ENCODE measurements at places on chromosomes 13 and 19.

DNA sequence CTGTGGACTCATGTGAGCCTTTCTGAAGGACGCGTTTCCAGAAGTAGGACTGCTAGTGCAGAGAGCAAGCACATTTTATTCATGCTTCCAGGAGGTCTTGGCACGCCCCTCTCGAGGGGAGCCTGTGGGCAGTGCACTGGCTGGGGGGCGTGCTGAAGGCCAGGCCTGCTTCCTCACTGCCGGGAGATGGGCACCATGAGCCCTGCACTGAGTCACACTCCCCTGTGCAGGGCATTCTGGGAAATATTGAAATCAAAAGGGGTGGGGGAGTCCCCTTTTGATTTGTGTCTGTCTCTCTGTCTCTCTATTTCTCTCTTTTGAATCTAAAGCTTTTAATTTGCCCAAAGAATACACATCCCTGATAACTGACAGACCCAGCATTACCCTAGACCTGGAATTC is 34.0 kb downstream of the DPF1 start:
- no peak for DNase-seq

GRCh38 chr13:43835701-43836100 is 43.8 kb downstream of the CCDC122 start:
- no peak for DNase-seq

DNA sequence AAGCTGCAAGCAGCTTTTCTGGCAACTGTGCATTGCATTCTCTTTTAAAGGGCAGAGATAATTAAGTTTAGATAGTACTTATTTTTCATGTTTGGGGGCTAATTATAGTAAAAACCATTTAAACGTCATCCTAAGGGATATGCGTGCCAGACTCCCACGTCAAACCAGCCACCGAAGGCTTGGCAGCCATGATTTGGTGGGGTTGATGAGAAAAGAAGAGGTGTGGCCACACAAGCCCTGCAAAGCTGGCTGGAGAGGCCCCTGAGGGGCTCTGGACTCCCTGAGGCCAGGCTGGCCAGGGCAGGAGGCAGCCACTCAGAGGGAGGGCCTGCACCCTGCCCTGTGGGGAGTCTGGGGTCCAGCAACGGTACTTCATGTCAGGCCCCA is 17.5 kb downstream of the PEPD start:
- DNase-seq, result no peak

- DNase-seq, result no peak
Observed at GRCh38 chr13:34748073-34748472, 194.0 kb upstream of the NBEA start.

GRCh38 chr19:17411801-17412200 is 6.4 kb upstream of the BST2 start:
- no peak for DNase-seq

DNA sequence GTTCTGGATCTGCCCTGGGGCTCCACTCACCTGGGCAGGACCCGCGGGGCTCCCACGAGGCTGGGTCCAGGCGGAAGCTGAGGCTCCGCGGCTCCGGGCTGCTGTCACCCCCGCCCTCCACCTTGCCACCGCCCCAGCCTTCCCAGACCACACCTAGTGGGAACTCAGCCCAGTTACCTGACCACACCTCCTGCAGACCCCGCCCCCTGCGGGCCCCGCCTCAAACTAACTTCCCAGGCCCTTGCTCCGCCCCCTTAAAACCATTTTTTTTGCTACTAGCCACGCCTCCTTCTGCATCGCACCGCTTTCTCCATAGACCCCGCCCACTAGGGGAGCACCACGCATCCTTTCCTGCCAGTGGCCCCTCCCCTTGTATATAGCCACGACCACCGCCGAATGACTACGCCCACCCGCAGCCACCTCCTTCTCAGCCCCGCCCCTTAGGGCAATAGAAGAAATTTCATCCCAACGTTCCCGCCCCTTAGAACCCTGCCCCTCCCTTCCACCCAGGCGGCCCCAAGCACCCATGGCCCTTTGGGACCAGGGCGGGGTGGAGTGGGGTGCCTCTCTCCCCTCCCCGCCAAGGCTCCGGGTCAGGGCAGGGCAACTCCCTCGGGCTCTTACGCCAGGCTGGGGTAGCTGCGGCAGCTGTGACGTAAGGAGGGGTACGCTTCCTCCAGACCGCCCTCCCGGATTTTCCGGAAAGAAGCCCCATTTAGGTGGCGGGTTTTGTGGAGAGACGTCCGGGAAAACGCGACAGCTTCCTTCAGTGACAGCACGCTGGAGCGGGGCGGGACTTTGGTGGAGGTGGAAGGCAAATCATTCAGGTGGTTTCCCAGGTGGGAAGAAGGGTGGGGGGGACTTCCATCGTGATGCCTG is at the start of gene SH2D3A:
TSS of gene SH2D3A (minus strand) at position 79 of the 879 bp plus-strand sequence. CDS start 3,687 bp downstream, outside the sequence.
- DNase-seq, result peak; percentile 95

DNA sequence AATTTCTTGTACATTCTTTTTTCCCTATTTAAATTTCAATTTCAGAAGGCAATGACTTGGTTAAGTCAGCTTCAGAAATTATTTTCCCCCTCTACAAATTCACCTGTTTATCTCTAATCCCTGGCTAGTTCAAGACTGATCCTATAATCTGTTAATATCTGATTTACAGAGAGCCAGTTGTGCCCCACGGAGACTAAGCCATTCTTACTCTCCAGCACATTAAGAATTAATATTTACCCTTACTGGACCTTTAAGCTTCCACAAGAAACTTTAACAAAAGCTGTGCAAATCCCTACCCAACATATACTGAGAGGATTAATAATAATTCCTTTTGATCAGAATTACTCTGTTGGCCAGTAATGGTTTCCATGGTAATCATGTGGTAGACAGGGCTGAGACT is 786.2 kb downstream of the PCDH9 start:
- no peak for DNase-seq

DNA sequence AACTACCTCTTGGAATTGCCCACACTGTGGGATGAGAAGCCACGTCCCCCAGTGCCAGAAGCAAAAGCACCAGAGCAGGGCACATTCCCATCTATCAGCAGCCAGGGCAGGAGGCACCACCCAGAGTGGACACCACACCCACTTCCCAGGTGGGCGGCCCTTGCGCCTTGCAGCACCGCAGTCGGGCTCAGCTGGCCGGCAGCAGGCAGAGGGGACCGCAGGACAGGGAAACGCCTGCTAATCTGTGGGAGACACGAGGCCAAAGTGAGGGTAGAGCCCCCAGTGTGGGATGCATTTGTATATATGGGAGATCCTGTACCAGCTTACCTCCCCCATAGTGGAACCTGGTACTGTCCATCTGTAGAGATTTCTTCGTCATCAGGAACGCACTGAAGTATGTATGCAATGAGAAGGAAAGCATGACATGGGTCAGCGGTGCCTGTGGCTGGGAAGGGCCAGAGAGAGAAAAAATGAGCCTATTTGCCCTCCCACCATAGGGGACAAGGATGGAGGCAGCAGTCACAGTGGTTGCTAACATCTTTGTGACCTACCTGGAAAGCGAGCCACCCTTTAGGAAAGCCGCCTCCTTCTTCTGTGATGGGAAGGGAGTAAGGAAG is 30.9 kb upstream of the NPAS1 start:
- DNase-seq, result no peak

All from stimulated activated CD4-positive, alpha-beta T cell treated with anti-CD3 and anti-CD28 coated beads, Interleukin-2, amount 100 ng/mL, for 4 hours (primary cell).